Calu3 (cell line): ENCODE measurements at places on chromosomes 7 and 10. TPM values are rescaled to one million over a fixed set of nuclear protein-coding genes. Genes with fewer than 3 reads are reported as not detected.
A peak's percentile ranks its signal among the peaks of the same experiment; 100 is the strongest.

The STOX1 gene
- total RNA-seq: 2.7 TPM in 2 replicates

The LGI1 gene
- total RNA-seq: not detected in 2 replicates

The HYAL4 gene
- total RNA-seq: not detected in 2 replicates

The TBRG4 gene
- total RNA-seq: 191 and 199 TPM in 2 replicates

The PDLIM1 gene
- total RNA-seq: 49.7 and 50.2 TPM in 2 replicates

The LRIT1 gene
- not detected in 2 replicates for total RNA-seq

The EPO gene
- not detected in 2 replicates for total RNA-seq

The SLC16A9 gene
- total RNA-seq: 2.2 and 2.4 TPM in 2 replicates

The WNT8B gene
- total RNA-seq: 0.17 TPM in 1 of 2 replicates, not detected in the other

- no peak for DNase-seq
Measured at GRCh38 chr7:47142169-47142866, 439.6 kb downstream of the TNS3 start.

- DNase-seq: no peak
Measured at GRCh38 chr7:48876087-48876486, 48.3 kb upstream of the CDC14C start.

- DNase-seq: no peak
Measured at GRCh38 chr10:98487649-98488048, 40.9 kb upstream of the HPS1 start.

DNA sequence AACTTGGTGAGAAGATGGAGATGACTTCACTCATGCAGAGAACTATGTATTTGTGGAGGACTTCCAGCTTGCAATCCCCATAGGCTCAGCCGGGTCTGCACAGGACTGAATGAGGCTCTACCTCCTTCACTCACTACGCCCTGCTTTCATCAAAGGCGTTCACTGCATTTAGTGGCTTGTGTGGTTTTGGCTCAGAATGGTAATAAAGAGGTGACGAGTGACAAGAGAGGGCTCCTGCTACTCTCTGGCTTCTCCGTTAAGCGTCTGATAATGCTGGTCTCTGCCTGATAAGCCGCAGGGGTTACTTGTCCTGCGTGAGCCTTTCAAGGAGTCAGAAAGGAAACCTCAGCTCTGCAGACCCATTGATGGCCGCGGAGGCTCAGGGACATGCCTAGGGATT is 343.4 kb downstream of the PRPF18 start:
- no peak for DNase-seq

DNA sequence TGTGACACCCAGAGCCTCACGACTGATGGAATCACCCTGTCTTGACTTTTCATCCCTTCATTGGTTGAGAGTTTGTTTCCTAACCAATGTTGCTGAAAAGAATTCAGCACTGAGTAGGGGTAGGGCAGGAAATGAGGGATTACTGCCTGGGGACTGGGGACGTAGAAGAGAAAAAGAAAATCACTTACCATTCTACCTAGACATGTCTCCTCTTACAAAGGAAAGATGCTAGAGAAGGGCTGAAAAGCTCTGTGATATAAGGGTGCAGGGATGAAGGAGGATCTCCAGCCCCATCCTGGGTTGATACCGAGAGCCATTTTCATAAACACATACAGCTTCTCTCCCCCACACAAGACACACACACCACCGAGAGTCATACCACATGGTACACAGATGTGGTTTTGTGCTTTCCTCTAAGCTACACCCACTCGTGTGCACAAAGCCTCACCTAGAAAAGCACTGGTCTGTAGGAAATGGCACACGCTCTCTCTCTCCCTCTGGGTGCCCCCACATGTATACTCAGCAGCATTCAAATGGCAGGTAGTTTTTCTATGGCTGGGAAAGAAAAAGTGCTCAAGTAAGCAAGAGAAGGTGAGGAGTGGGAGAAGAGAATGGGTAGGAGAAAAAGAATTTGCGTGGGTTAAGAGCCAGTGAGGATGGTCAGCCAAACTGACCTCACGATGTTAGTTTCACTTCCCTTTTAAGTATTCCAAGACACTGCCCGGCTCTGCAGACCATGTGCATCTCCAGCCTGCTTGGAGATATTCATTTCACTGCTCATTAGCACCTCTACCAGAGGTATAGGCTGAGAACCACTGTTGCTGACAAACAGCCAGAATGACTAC is 85.8 kb downstream of the CALD1 start:
- DNase-seq: no peak

DNA sequence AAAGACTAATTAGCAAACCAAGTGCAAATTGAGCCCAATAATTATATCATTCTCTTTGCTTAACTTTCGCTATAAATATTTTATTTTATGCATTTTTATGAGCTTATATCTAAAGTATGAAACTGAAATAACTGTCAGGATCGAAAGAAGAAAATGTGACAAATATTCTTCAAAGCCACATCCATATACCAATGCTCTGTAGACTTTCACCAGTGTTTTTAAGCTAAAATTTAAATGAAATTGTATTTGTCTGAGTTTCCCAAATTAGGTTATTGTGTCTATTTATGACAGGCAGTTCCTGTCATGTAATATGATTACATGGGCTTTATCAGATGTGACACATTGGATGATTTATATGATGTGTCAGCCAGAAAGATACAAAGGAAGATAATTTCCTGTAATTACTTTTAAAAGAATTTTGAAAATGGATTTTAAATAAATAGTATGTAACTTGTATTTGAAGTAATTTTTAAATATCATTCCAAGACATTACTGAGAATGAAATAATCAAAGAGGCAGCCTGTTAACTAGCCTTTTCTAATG is 317.9 kb upstream of the KLF6 start:
- DNase-seq: no peak

GRCh38 chr7:51645255-51645654 is 328.6 kb upstream of the COBL start:
- DNase-seq: no peak

GRCh38 chr10:95784279-95784913 is 28.4 kb downstream of the ENTPD1 start:
- no peak for DNase-seq

DNA sequence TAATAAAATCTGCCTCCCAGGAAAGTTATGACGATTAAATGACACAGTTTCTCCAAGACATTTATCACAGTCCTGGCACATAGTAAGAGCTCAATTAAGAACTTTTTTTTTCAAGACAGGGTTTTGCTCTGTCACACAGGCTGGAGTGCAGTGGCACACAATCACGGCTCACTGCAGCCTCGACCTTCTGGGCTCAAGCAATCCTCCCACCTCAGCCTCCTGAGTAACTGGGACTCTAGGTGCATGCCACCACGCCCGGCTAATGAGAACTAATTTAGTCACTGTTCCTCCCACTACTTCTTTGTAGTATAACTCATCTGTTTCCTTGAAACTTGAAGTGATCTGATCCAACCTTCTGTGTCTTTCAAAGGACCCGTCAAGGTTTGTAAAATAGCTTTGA is 42.2 kb upstream of the MXI1 start:
- no peak for DNase-seq

DNA sequence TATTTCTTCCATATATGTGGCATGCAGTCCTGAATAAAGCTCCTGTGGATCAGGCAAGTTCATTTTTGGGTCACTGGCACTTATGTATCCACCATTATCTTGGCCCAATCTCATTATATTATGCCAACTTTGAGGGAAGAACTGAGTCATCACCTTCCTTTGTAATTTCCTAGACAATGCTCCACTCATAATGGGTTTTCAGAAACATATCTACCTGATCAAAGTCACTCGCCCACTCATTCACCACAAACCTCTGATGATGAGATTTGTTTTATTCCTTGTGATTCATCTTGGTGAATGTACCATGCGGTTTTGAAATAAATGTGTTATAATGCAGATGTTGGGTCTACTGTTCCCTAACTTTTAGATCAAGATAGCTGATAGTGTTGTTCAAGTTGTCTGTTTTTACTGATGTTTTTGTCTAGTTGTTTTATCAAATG is 525.8 kb downstream of the KIF20B start:
- DNase-seq: peak; percentile 3

DNA sequence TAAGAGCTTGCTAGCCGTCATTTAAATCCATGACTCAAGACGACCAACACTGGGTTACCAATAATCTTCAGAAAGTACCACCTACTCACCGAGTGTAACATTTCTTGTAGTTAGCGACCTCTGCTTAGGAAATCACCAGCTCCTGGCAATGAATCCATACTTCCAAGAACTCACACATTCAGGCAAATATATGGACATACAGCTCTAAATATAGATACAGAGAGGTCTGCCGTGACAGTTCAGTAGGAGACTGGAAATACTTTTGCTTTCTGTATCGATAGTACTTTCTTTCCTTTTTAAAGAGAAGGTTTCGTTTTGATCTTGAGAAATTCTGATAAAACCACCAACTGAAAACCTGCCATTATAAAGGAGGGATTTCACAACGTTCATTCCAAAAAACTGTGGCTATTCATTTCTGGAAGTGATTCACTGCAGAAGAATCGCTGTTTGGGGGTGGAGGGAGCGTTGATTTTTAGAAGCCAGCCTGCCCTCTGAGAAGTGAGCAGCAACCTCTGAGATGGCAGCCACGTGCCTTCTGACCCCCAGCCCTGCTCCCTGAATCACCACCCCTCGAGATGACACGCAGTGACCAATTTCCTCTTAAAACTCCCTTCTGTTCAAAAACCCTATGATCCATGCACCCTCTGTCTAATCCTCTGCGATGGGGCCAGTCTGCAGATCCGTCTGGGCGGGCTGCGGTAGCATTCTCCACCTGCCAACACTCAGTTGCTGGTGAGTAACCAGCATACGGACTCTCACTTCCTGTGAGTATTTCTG is 179.0 kb upstream of the KLF14 start:
- peak; percentile 88 for DNase-seq

DNA sequence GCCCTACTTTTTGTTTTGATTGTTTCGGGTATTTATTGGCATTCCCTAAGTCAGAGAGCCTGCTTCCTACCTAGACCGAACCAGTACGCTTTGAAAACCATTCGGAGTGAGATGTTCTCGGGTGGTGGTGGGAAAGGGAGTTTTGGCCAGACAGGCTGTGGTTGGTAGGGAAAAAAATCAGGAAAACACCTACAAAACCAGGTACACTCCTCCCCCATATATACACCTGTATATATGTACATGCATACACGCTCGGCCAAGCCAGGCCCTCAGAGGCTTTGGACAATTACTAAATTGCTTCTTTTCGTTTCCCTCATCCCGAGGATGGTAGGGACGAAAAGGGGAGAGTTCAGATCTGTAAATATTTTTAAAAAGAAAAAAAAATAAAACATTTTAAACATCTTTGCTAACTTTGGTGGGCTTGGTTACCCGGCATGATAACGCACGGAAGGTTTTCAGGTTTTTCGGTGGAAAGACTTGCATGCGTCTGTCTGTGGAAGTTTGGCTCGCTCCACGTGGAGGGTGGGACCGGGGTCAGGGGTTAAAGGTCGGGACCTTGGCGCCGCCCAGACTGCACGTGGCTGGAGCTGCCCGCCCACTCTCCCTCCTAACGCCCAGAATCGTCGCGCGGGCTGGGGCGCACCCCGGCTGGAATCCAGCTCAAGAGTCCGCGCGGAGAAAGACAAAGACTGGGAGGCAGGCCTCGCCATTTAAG is 2.5 kb downstream of the HMX2 start:
- no peak for DNase-seq

- peak; percentile 28 for DNase-seq
Measured at GRCh38 chr7:137967143-137968018, 34.5 kb downstream of the CREB3L2 start.

GRCh38 chr7:132899833-132900232 is 182.1 kb downstream of the CHCHD3 start:
- no peak for DNase-seq

- no peak for DNase-seq
Measured at GRCh38 chr10:130022086-130022485, 58.0 kb upstream of the EBF3 start.

DNA sequence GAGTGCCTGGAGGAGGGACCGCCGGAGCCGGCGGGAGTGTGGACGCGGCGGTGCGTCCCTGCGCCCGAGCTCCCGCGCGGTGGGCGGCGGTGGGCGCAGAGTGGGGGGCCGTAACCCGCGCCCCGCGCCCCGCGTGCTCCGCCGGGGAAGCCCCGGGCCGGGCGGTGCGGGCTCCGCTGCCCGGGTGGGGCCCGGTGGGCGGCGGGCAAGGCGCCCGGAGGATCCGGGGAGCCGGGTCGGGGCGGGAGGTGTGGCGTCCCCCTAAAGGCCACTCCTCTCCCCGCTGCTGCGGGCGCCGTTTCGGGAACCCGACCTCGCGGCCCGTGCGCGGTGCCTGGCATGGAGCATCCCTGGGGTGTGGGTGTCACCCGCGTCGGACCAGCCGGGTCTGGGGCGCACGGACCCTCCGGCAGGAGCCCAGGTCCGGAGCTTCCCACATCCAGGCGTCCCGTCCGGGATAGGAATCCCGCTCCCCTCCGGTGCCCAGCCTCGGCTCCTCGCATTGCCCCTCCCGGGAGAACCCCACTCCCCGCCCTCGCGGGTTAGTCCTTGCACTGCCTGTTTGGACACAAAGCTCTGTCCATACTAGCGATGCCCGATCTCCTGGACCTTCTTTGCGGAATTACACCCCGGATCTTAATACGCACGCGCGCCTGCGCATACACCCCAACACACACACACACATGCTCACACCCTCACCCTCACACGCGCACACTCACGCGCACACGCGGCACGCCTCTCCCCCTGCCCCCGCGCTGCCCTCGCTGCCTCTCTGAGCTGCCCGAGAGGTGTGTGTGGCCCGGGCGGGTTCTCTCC is 723 bp downstream of the MTURN start:
- DNase-seq: peak; percentile 70

DNA sequence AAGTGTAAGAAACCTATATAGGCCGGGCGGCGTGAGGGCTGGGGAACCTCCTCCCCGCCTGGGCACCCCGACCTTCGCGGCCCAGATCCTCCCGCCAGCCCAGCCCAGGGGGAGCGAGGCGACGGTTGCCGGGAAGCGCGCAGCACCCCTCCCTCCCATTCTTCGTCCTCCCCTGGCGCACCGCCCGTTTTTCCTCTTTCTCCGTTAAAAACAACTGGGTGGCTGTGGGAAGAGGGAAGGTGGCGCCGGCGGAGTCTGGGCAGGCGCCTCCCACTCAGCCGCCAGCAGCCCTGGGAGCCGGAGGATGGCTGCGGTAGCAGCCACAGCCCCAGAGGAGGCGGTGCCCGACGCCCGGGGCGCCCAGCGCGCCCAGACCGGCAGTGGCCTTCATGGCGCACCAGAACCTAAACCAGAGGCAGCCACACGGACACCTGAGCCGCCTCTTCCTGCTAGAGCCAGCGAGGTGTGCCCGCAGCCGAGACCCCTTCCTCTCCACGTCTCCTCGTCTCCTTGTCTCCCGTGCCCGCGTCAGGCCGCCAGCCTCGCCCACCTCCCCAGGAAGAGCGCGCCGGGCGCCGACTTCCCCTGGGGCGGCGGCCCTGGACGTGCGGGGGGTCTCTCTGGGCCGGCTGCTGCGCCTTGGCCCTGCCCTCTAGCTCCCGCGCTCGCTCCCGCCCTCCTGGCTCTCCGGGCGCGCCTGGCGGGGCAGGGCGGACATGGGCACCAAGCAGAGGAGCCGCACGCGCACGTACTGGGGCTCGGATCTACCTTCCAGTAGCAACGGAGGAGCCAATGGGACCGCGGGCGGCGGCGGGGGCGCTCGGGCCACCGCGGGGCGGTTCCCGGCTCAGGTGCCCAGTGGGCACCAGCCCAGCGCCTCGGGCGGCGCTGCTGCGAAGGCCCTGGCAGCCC is 32.8 kb upstream of the SFTPD start:
- peak; percentile 74 for DNase-seq

- no peak for DNase-seq
Measured at GRCh38 chr10:124655191-124656112, 88.7 kb downstream of the FAM53B start.

GRCh38 chr7:50857804-50858489 is 75.3 kb upstream of the GRB10 start:
- no peak for DNase-seq

GRCh38 chr7:42930889-42931288 is 1.1 kb downstream of the PSMA2 start:
- DNase-seq: no peak

- no peak for DNase-seq
Measured at GRCh38 chr10:100413173-100413572, 49.6 kb upstream of the WNT8B start.
